Erythroblast (primary cell): ENCODE measurements at places on chromosomes 11 and 22.

DNA sequence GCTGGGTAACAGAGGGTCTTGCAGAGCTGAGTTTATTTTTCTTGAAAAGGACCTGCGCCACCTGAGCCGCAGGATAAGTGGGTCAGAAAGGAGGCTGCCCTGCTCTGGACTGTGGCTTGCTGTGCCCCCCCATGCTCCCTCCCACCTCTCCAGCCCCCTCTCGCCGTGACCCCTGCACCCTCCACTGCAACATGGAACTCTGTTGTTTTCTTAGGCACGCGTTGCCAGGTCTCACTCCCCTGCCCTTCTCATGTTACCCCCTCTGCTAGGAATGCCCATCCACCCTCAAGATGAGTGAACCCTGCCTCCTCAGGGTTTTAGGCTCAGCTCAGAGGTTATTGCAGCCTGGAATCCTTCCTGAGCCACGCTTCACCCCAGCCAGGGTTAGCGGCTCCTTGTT is 10.8 kb downstream of the ETS1 start:
- no peak for DNase-seq

- no peak for DNase-seq
Observed at GRCh38 chr11:19803506-19803998, 90.9 kb downstream of the NAV2 start.

GRCh38 chr11:38818720-38819119 is 2220.7 kb upstream of the RAG2 start:
- DNase-seq, result no peak

GRCh38 chr11:75598264-75598663 is 36.2 kb downstream of the SERPINH1 start:
- no peak for DNase-seq

DNA sequence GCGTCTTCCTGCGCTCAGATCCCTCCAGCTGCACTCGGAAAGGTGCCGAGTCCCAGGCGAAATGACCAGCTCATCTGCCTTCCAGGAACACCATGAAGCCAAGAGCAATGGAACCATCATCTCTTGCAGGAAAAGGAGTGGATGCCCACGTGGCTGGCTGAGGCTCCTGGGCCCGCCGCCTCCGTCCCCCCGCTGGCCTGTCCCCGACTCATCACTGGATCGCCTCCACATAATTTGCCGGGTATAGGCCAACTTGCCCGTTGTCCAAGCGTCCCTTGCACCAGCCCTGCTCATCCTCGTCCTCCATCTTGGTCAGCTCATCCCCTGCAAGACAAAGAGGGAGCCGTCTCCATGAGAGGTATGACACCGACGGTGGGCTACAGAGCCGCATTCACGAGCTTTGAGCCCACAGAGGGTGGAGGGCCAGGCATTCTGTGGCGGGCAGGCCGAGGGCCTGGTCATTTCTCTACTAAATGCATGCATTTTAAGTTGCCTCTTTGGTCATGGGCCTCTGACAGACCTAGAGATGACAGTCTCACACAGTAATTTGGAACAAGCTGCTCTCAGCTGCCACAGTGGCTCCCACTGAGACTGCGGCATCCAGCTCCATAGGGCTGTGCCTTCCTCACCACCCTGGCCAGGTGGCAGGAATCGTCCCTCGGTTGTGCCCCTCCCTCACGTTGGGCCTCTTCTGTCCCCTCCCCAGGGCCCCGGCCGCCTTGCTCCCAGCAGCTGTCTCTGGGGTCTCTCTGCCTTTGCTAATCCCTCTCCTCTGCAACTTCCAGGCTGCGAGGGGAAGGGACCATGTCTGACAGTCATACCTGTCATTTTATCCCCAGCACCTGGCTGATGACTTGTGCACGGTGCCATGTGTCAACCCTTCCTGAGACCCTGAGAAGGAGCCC is 14.3 kb upstream of the ARFGAP3 start:
- DNase-seq, result no peak

GRCh38 chr11:112082729-112083128 is 3.8 kb downstream of the TIMM8B start:
- DNase-seq, result no peak

- DNase-seq, result no peak
Observed at GRCh38 chr11:108733479-108734116, 68.7 kb downstream of the DDX10 start.

DNA sequence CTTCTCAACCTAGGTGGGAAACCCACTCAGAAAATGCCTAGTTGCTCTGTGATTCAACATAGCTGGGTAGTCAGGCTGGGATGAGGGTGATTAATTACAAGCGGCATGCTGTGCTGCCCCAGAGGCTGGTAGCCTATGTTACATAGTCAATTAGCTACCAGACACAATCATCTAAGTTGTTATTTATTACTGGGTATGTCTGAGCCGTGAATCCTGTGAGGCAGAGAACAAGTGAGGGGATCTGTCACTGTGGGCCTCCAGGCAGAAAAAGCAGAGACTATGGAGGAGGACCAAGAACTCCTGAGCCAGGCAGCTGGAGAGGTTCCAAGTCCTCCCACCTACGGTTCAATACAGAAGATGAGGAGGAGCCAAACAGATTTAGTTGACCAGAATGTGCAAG is 186.6 kb upstream of the BDNF start:
- DNase-seq, result no peak

- DNase-seq, result no peak
Observed at GRCh38 chr11:97893612-97894011, 1127.1 kb upstream of the CNTN5 start.

GRCh38 chr22:19177164-19178064 is 1.1 kb downstream of the SLC25A1 start:
- DNase-seq, result no peak

DNA sequence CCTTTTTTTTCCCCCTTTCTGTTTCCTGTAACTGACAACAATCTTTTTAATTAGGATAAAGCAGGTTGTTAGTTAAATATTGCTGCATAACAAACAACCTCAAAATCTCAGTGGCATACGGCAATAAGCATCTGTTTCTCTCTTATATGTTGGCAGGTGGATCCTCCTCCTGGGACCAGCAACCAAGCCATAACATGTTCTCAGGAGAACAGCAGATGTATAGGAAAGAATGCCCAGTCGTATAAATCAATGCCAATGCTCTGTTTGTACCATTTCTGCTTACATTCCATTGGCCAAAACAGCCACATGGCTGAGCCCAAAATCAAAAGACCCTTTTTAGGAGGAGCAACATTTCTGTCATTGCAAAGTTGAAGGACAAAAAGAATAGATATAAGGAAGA is 445.7 kb downstream of the AASDHPPT start:
- no peak for DNase-seq

DNA sequence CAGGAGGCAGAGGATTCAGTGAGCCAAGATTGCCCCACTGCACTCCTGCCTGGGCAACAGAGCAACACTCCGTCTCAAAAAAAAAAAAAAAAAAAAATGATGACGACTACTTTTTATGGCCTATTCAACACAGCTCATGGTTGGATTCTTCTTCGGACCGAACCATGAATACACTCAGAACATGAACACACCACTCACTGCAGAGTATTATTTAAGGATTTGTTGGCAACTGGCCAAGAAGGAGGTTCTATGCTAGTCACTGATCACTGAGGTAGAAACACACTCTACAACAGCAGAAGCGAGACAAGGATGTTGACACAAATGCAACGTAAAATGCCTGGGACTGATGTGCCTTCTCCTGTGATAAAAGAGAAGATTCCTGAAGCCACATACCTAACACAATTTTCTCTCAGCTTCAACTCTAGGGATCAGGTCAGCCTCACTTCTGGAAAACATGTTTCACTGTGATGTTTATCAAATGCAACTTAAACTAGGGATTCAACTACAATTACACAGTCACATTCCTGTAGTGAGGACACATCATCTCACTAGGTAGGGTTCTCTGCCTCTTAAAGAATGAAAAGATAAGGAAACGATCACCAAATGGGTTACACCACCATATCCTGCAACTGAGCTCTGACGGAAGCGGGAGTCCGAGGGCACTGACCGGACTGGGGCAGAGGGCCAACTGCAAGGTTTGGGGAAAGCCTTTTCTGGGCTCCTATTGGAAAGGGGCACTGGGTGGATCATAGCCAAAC is 82.5 kb downstream of the SGSM3 start:
- no peak for DNase-seq

DNA sequence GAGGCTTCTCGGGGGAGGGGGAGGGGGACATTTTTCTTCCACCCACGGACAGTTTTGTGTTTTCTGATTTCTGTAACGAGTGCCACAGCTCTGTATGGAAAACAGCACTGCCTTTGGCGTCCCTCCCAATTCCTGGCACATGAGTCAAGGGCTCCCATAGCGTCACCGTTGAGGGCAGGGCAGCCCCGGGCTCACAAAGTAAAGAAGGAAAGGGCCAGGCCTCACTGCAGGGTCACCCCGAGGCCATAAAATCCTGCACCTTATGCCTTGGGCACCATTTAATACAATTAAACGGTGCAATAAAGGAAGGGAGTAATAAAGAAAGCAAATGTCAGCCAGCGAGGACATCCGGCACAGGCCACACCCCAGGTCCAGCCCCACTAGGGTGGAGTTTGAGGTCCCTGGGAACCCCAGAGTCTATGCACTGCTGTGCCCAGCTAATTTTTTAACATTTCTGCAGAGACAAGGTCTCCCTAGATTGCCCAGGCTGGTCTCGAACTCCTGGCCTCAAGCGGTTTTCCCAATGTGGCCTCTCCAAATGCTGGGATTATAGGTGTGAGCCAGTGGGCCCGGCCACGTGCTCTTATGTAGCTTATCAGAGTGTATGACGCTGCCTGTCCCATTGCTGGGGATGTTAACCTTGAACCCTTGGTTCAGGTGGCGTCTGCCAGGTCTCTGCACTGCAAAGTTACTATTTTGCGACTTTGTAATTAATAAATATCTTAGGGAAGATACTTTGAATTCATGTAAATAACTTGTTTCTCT is 13.6 kb upstream of the MUC2 start:
- DNase-seq, result no peak

DNA sequence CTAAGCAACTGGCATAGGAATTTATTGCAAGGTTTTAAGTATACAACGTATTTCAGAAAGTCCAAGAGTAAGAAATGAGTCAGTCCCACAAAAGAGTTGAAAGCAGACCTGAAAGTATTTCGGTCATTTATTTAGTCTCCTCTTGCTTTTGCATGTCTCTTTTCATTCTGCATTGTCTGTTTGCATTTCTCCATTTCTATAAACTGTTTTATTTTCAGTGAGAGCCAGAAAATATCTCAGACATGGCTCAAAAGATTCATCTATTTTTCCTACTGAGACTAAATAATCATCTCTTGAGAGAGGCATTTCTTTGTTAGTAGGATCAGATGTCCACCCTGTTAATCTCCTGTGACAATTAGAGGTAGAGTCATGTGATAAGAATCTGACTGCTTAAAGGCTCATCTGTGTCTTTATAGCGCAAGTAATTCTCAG is 219.1 kb upstream of the CCDC179 start:
- no peak for DNase-seq

DNA sequence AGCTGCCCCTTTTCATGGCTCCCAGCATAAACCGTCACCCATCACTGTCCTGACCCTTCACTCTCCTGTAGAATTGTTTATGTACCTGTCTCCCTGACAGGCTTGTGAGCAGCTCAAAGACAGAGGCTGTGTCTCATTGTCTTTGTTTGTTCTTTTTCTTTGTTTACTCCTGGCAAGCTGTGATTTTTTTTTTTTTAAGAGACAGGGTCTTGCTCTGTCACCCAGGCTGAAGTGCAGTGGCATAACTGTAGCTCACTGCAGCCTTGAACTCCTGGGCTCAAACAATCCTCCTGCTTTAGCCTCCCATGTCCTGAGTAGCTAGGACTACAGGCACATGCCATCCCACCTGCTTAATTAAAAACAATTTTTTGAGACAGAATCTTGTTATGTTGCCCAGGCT is 9.7 kb downstream of the ARHGAP1 start:
- DNase-seq, result no peak

- DNase-seq, result no peak
Observed at GRCh38 chr11:75762885-75763284, 5.7 kb upstream of the DGAT2 start.

DNA sequence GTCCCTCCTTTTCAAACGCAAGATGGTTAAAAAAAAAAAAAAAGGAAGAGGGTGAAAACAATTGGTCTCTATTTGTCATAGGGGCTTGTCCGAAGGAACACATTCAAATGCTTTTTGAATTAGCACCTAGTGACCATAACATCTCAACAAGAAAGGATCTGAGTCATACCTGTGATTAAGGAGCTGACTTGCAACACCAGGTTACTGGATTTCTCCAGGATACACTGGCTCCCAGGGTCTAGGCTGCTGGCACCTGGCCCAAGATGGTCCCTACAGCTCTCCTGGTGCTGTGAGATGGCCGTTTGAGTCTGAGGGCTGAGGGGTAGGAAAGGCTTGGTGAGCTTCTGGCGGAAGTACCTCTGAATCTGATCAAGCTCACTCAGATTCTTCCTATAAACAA is 28.4 kb upstream of the UCP3 start:
- no peak for DNase-seq

DNA sequence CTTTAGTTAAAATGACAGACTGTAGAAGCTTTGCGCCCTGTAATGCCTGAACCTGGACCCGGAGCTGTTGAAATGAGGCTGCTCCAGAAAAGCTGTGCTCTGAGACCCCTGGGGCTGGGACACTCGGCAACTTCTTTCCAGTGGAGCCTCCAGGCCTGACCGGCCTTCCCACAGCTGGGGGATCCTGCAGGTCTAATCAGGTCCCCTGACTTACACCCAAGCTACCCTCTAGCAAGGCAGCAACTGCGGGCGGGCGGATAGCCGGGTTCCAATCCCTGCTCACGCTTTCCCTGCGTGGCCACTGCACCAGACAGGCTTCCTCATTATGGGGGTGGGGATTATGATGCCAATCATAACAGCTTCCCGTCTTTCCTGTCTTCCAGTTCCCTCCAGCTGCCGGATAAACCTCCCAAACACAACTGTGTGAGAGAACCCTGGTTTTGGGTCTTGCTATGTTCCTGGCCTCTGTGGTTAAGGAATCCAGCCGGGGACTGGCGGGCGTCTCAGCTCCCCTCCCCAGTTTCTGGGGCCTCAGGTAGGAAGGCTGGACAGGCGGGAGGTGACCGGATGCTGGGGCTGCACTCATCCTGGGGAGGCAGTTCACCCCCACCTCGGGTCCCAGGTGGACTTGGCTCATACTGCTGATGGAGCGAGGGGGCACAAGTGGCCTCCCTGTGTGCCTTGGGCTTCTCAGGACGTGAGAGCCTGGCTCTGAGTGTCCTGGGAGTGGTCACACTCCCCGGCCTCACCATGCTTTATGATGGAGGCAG is 38.6 kb downstream of the PARVG start:
- no peak for DNase-seq

DNA sequence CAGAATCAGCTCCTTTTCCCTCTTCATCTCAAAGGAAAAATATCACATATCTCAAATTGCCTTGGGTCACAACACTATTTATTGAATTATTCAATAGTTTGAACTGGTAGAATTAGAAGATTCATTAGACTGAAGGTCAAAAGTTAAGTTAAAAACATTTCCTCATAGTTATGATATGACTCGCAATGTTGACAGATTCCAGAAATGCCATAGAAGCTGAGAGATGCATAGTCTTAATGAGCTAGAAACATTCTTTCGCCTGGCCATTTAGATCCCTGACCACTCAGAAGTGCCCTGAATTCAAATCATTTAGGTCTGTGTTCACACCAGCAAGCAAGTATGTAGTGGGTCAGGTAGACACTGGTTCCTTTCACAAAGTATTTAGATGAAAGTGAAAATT is 44.4 kb downstream of the FAT3 start:
- DNase-seq, result no peak
